ENCODE measurements at places on chromosomes 5 and 9. TPM values are rescaled to one million over a fixed set of nuclear protein-coding genes. Genes with fewer than 3 reads are reported as not detected.

The PCDHB4 gene
- total RNA-seq = 0.17 TPM

DNA sequence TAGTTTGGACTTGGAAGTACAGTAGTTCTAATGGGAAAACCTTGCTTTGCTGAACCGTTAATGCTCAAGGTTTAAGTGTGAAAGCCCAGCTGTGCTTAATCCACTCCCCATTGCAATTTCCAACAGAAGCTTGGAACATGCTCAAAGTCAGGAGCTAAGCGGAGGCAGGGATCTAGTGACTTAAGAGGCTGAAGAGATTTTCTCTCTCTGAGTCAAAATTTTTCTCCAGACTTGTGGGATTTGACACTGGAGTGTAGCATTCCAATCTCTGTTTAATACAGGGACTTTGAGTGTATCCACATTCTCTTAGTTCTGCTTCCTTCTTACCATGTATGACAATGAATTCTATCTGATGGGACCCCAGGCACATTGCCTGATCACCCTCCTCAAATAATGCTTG lies 471.8 kb downstream of the KIF4B start:
- DNase-seq = no peak

DNA sequence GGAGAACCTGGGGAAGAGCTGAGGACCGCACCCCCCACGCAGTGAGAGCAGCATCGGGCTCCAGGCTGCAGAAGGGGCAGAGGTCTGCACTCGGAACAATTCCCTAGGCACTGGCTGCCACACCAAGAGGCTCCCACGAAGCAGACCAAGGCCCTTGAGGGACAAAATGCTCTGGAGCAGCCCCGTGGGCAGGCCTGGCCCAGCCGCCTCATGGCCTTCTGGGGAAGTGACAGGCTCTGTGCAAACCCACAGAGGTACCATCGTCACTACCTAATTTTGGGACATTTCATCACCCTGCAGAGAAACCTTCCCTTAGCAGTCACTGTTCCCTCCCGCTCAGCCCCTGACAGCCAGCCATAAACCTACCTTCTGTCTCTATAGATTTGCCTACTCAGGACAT lies 15.9 kb downstream of the FBXW5 start:
- DNase-seq = no peak

The LECT2 gene
- total RNA-seq = not detected

- no peak for DNase-seq
Observed at GRCh38 chr9:122479062-122479461, 1.3 kb upstream of the OR1J1 start.

DNA sequence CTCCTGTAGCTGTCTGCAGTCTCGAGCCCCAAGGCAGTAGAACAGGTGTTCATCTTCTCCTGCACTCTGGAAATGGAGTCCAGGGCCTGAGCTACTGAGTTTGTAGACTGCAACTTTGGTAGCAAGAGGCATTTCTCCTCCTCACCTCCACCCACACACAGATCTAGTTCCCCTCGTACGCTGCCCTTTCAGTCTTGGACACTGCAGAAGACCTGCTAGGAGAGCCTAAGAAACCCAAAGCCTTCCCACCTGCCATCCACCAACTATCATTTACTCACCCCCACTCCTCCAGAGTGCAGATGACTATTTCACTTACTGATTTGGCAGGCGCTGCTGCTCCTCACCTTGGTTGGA lies 59.0 kb downstream of the KCNIP1 start:
- no peak for DNase-seq

GRCh38 chr9:81266674-81267073 lies 422.7 kb downstream of the TLE1 start:
- no peak for DNase-seq

All from dermis blood vessel endothelial cell (primary cell).